Hippocampal formation (tissue), 2 donors: ENCODE measurements at places on chromosomes 7 and 10.
A peak's percentile ranks its signal among the peaks of the same experiment; 100 is the strongest.

GRCh38 chr10:92550924-92551323 is 23.0 kb downstream of the IDE start:
- DNase-seq, result no peak

- no peak for DNase-seq
These were observed 4.2 kb upstream of the AOC1 start for GRCh38 chr7:150848111-150848510.

GRCh38 chr10:106956216-106956915 is 208.1 kb downstream of the SORCS1 start:
- no peak for DNase-seq

- DNase-seq, result no peak
These were observed 100.1 kb upstream of the BET1 start for GRCh38 chr7:94104301-94104700.

- peak; percentile 59 for DNase-seq
These were observed at the start of gene CAMK1D for GRCh38 chr10:12348870-12349628. CAMK1D (plus strand) TSS chr10:12349547.

- no peak for DNase-seq
These were observed 11.2 kb upstream of the CRYGN start for GRCh38 chr7:151451156-151451555.

DNA sequence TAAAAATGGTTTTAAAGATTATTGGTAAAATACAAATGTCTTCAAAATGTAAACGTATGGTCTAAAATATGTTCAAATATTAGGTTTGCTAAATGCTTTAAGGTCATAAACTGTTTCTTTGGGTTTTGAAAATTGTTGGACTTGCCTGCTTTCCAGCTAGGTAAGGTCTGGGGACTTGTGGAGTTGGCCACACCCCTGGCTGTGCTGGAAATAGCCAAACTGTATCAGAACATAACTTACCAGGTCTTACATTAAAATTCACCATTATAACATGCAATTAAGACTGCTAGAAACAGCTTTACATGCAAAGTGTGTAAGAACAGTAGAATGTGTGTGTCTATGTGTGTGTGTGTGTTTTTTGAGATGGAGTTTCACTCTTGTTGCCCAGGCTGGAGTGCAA is 29.7 kb upstream of the BNIP3 start:
- DNase-seq, result no peak

GRCh38 chr10:5547931-5548660 is 23.3 kb downstream of the CALML3 start:
- DNase-seq, result no peak

GRCh38 chr10:26857991-26858706 is 2.6 kb downstream of the ABI1 start:
- DNase-seq, result no peak

DNA sequence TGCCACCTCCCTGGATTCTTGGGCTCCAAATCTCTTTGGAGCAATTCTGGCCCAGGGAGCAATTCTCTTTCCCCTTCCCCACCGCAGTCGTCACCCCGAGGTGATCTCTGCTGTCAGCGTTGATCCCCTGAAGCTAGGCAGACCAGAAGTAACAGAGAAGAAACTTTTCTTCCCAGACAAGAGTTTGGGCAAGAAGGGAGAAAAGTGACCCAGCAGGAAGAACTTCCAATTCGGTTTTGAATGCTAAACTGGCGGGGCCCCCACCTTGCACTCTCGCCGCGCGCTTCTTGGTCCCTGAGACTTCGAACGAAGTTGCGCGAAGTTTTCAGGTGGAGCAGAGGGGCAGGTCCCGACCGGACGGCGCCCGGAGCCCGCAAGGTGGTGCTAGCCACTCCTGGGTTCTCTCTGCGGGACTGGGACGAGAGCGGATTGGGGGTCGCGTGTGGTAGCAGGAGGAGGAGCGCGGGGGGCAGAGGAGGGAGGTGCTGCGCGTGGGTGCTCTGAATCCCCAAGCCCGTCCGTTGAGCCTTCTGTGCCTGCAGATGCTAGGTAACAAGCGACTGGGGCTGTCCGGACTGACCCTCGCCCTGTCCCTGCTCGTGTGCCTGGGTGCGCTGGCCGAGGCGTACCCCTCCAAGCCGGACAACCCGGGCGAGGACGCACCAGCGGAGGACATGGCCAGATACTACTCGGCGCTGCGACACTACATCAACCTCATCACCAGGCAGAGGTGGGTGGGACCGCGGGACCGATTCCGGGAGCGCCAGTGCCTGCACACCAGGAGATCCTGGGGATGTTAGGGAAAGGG is 913 bp downstream of the NPY start:
- no peak for DNase-seq

GRCh38 chr7:108813251-108814014 is 243.8 kb downstream of the DNAJB9 start:
- no peak for DNase-seq

GRCh38 chr7:155710031-155710430 is 65.6 kb downstream of the RBM33 start:
- no peak for DNase-seq
